ENCODE measurements at places on chromosomes 2 and 18.

DNA sequence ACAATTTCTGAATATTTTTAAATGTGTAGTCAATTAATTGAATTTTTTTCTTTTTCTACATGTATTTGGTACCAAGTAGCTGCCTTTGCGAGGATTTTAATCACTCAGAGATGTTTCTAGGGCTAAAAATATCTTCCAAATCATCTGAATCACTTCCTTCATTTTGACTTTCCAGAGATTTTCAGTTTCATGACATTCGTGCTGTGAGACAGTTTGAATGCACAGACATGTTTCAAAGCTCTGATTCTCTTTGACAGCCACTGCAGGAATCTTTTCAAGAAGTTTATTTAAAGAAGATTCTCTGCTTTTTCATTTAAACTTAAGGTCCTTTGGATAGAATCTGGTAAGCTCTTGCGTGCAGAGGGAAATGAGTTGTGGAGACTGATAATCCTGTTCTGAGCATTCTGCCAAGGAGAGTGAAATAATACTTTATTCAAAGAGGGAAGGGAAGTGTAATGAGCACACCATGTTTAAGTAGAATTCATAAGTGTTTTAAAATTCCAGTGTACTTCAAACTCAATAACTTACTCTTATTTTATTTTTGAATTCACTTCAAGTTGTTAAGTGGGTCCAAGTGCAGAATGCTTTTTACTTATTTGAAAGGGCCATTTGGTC, 9.7 kb downstream of the CYBRD1 start:
- DNase-seq, result no peak

DNA sequence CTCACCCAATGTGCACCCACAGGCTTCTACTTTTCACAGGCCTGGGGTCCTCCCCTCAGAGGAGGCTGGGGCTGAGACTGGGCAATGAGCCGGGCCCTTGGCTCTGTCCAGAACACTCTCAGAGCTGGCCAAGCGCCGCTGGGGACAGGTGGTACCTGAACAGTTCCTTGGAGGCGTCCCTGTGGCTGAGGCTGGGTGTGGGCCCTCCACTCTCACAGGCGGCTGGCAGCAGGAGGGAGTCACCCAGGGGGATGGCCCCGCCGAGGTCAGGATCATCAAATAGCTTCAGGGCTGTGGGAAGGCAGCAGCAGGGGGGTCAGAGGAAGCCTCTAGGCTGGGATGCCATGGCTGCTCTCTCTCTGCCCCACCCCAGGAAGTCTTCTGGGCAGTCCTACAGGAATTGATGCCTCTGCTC, 27.1 kb downstream of the HS1BP3 start:
- DNase-seq, result no peak

DNA sequence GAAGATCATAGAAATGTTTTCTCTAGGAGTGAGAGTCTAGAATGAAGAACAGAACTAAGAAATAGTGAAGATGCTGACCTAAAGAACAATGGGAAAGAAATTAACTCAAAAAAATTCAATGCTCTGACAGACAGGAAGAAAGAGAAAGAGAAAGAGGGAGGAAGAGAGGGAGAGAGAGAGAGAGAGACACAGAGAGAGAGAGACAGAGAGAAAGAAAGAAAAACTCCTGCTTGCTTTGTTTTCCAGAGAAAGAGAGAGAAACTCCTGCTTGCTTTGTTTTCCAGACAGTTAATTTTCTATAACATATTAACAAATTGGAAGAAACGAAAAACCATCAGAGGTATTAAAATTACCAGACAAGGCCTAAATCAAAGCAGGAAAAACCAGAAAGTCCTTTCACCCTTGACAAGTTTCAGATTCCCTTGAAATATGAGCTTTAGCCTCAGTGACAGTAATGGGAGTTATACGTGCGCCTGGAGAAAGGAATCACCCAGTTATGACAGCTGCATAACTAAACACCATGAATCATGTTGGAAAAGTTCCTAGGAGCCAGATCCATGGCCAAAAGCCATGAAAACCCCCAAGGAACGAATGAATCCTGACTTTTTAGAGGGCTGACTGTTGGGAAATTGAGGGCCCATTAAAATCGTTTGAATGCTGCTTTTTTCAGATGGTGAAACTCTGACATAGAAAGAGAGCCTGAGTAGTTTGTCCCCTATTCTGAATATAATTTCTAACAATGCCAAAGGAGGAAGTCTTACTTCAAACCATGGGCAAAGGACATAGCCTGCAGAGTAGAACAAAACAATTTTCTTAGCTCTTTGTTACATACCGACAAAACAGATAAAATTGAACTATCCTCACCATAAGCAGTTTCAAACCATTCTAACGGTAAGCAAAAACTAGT, 228.6 kb upstream of the CHST9 start:
- DNase-seq, result no peak

- DNase-seq, result no peak
These were observed 99.0 kb downstream of the TSHZ1 start for GRCh38 chr18:75309564-75309963.

- DNase-seq, result no peak
These were observed 86.5 kb downstream of the PTGR3 start for GRCh38 chr18:75122334-75122958.
